Spinal cord (tissue), 10 donors: ENCODE measurements at places on chromosomes 1 and 21.

- no peak for DNase-seq
Measured at GRCh38 chr1:116105996-116106395, 5.2 kb upstream of the MAB21L3 start.

DNA sequence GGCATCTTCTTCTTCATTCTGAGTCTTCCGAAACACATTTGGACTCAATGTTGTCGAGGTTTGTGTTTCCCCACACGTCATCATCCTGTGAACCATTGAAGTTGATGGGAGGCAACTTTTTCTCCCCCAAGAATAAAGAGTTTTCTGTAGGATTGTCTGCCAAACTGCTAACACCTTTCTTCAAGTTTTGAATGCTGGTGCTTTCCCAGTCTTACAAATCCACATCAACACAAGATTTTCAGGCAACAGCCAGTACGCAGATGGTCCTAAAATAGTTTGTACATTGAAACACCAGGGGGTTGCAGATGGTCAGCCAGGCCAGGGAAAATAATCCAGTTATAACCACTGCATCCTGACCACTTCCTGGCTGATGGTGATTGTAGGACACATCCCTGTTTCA lies 187.9 kb downstream of the DISC1 start:
- no peak for DNase-seq

- no peak for DNase-seq
Measured at GRCh38 chr1:207990876-207991582, 80.1 kb upstream of the CD34 start.

- DNase-seq, result no peak
Measured at GRCh38 chr1:93598396-93598795, 83.2 kb downstream of the BCAR3 start.

DNA sequence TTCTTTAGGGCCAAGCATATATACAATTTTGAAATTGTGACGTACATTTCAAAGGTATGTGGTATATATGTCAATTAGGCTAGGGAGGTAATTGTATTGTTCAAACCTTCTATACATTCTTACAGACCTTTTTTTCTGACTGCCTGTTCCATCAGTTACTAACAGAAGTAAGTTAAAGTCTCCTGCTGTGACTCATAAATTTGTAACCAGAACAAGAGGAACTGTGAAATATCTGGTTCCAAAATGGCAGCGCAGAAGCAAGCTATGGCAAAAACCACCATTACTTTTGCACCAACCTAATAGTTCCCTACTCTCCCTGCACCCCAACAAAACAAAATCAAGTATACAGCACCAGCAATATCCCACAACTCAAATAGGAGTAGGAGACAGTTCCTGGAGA lies 93.6 kb downstream of the ENAH start:
- DNase-seq, result no peak

- DNase-seq, result no peak
Measured at GRCh38 chr21:28892199-28893111, 100.2 kb downstream of the LTN1 start.
